Non-pigmented ciliary epithelial cell (primary cell): ENCODE measurements at places on chromosomes 3 and 15.

- no peak for DNase-seq
Observed at GRCh38 chr3:52671676-52672075, 14.0 kb downstream of the PBRM1 start.

DNA sequence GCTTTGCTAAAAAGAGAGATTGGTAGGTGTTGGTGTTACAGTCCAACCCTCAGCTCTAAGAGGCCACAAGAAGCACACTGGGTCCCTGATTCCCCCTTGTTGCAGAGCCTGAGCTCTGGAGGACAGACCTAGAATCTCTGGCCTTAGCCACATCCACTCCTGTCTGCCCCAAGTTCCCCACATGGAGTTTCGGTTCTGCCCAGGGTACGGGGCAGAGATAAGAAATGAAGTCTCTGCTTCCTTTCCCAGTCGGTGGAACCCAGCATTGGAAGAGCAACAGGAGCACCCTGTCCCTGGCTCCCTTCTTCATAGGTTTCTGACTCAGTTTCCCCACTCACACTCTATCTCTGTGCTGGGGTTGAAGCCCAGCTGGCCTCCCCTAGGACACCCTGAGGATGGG is 13.2 kb downstream of the PRR23E start:
- DNase-seq, result no peak

GRCh38 chr3:142315083-142315482 is 89.7 kb upstream of the GK5 start:
- DNase-seq, result peak; percentile 65

DNA sequence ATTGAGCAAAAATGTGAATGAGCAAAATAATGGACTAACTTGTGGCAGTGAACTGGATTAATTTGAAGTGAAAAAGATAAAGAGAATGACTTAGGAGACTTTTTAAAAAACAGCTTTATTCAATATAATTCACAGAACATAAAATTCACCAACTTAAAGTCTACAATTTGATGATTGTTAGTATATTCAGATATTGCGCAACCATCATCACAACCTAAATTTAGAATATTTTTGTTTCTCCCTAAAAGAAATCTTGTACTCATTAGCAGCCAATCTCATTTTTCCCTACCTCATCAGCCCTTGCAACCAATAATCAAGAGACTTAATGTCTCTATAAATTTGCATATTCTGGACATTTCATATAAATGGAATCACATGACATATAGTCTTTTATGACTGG is 496.5 kb downstream of the IGSF11 start:
- no peak for DNase-seq

DNA sequence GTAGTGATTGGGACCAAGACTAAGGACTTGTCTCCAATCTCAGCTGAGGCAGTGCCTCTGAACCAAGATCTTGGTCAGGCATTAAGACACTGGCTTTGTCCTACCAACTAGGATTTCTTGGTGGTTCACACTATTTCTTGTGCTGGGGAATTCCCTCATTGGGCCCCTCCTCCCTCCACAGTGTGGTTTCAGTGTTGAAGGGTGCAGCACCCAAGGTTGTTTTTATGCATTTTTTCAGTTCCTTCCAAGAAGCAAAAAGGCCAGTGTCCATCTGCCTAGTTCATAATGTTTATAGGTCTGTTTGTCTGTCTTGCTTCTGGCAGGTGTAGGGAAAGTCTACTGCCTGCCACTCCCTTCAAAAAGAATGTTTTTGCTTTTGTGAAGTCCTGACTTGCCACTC is 10.6 kb upstream of the ITPKA start:
- no peak for DNase-seq

DNA sequence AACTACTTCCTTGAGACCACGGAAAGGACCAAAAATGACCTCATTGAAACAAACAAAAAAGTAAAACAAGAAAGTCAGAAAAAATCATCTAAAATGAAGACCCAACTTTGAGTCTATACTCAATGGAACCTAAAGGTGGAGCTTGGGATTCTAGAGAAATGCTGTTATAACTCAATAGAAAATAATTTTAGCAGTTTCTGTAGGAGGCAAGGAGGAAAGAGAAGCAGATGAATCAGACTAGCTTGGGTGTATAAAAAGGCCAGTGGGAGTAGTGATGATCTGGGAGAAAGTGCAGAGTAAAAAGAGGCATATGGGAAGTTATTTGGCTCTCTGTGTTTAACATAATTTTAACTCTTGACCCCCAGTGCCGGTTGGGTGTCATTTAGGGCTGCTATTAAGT is 94.4 kb downstream of the TMCO5A start:
- no peak for DNase-seq

DNA sequence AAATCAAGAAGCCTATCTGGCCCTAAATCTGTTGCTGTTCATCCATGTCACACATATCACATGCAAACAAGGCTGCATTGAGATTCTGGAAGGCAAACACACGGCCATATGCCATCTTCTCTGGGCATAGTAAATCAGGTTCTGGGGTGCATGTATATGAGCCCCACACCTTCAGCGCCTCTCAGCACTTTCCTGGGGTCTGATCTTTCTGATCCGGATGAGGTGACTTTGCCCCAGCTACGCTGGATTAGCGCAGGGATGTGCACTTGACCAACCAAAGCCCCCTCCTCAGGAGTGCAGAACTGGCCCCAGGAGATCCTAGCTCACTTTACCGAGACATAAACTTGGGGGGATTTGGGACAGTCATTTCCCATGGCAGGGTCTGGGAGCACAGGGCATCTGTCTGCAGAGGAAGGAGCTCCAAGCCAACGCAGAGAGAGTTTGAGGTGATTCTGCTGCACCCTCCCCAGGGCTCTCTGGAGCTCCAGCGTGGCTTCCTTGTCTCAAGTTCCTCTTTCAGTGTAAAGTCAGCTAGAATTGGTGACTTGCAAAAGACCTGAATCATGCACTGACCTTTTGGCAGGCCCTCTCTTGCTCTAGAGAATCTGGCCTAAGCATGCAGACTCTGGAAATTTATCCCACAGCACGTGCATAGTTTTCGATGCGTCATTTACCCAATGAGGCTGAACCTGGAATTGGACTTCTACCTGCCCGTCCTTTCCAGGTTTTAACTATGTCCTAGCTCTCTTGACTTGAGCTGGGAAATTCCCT is 63.5 kb upstream of the KLF13 start:
- DNase-seq, result no peak

DNA sequence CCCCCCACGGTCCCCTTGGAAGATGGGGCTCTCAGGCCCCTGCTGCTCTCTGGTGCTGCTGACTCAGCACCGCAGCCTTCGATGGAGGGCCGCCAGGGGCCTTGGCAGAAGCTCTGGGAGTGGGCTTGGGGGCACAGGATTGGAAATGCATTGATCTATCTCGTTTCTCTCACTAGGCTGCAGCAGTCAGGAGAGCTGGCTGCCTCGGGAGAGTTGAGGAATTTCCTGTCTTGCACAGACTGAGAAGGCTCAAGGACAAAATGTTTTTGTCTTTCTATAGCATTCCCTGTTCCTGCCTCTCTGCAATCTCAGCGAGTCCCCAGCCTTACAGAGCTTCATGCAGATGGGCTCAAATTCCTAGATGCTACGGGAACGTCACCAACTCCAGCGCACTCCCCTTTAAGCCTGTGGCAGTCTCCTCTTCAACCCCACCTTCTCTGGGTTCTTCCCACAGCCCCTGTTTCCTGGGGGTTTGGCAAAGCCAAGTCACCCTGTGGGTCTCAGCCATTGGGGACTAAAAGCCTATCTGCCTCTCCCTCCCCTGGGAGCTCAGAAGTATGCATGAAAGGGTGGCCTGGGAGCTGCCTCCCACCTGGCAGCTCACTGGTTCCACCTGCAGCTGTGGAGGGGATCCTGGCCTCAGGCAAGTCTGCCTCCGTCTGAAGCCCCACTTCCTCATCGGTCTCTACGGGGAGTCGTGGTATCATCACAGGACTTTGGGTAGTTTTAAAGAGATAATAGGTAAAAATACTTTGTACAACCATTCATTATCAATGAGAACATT is 127.4 kb upstream of the HACD2 start:
- no peak for DNase-seq

DNA sequence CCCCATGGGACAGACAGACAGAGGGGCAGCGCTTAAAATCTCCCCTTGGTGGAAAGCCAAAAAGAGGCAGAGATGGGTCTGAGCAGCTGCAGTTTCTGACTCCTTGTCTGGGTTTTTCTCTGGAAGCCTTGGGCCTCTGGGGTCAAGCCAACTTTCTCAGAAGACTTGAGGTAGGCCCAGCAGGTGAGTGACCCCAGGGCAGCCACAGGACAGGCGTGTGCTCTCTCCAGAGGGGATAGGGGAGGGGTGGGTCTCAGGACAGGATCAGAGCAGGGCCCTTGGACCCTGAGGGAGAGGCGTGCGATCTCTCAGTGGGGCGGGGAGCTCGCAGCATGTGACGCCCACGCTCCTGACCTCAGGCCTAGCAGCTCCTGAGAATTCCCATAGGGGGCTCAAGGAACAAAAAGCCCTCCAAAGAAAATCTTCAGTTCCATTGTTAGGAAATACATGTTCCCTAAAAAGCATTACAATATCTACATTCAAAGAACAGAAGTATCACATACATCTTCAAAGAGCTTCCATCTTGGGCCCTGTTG is 34.6 kb upstream of the DUSP7 start:
- DNase-seq, result no peak

- DNase-seq, result peak; percentile 96
Observed at GRCh38 chr3:72938471-72939265, 50.8 kb downstream of the GXYLT2 start.
